ENCODE measurements at places on chromosomes 7 and 10.

- no peaks in the 10 kb centered on the region for H3K4me1 ChIP-seq
- no peak for DNase-seq
- no peaks in the 10 kb centered on the region for H3K27me3 ChIP-seq
Observed at GRCh38 chr10:88156341-88156740, 292.9 kb downstream of the PTEN start.

GRCh38 chr10:33345236-33345635 lies 10.8 kb upstream of the NRP1 start:
- no peak overlapping the region for H3K27ac ChIP-seq
- H3K4me1 ChIP-seq: peaks cover 7% of the 10 kb centered on the region
- DNase-seq: no peak
- no peaks in the 10 kb centered on the region for H3K27me3 ChIP-seq
- no peak overlapping the region for H3K4me3 ChIP-seq
- H3K36me3 ChIP-seq: no peaks in the 10 kb centered on the region

DNA sequence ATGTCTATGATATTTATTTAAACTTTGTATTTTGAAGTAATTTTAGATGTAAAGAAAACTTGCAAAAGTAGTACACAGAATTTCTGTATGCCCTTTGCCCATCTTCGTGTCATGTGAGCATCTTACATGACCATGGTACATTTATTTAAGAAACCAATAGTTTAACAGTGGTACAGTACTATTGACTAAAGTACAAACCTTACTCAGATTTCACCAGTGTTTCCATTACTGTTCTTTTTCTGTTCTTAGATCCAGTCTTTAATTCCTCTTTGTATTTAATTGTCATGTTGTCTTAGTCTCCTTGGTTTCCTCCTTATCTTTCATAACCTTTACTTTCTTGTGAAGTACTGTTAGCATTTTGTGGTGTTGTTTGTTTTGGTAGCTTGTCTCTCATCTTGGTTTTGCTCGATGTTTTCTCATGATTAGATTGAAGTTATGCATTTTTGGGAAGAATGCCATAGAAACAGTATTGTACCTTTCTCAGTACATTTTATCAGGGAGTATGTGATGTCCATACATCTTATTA lies 24.1 kb downstream of the TAX1BP1 start:
- H3K27me3 ChIP-seq: no peaks in the 10 kb centered on the region
- no peaks in the 10 kb centered on the region for H3K36me3 ChIP-seq
- H3K4me3 ChIP-seq: no peak overlapping the region
- DNase-seq: no peak
- H3K27ac ChIP-seq: no peak overlapping the region
- no peaks in the 10 kb centered on the region for H3K4me1 ChIP-seq

GRCh38 chr7:6637544-6638229 lies 569 bp downstream of the ZNF316 start:
- H3K27me3 ChIP-seq: no peaks in the 10 kb centered on the region
- H3K27ac ChIP-seq: peak overlapping the region; percentile 76
- H3K36me3 ChIP-seq: no peaks in the 10 kb centered on the region
- H3K4me3 ChIP-seq: peak overlapping the region; percentile 52
- DNase-seq: peak; percentile 42

- no peak for DNase-seq
- H3K27ac ChIP-seq: no peak overlapping the region
- no peaks in the 10 kb centered on the region for H3K36me3 ChIP-seq
- H3K4me1 ChIP-seq: no peaks in the 10 kb centered on the region
- H3K27me3 ChIP-seq: no peaks in the 10 kb centered on the region
Observed at GRCh38 chr10:14403881-14404623, 73.3 kb upstream of the FRMD4A start.

DNA sequence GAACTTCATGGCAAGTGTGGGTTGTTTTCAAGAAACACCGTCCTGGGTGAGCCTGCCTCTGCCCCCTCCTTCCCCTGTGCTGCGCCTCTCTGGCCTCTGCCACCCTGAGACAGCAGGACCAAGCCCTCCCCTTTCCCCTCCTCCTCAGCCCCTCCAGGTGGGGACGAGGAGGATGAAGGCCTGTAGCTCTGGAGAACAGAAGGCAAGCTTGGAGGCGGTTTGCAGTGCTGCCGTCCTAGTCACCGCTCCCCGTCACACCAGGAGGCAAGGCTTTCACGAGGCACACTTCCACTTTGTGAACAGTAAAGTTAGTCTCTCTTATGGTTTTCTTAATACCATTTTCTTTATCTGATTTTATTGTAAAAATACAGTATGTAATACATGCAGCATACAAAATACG lies 8.8 kb upstream of the VIPR2 start:
- H3K4me1 ChIP-seq: no peaks in the 10 kb centered on the region
- H3K4me3 ChIP-seq: no peak overlapping the region
- DNase-seq: no peak
- H3K27me3 ChIP-seq: no peaks in the 10 kb centered on the region
- no peak overlapping the region for H3K27ac ChIP-seq

DNA sequence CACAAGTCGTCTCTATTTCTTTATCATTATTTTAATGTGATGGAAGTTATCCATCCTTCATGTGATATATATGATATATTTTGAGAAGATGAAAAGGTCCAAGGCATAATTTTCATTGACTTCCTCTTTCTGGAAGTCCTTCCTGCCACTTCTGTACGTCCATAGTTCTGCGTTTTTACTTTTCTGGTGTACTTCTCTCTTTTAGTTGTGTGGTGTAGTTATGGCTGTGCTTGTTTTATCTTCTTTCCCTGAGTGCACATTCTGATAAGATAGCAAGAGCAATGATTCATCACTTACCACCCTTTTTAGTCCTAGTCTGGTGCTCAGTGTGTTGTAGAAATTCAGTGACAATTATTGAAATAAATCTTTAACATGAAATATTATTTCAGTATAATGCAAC lies 231.3 kb upstream of the FERD3L start:
- no peak for DNase-seq
- no peak overlapping the region for H3K27ac ChIP-seq
- H3K27me3 ChIP-seq: no peaks in the 10 kb centered on the region
- H3K4me1 ChIP-seq: no peaks in the 10 kb centered on the region

All from naive thymus-derived CD4-positive, alpha-beta T cell (primary cell).